ENCODE measurements at places on chromosomes 6 and 20. TPM values are rescaled to one million over a fixed set of nuclear protein-coding genes. Genes with fewer than 3 reads are reported as not detected.

DNA sequence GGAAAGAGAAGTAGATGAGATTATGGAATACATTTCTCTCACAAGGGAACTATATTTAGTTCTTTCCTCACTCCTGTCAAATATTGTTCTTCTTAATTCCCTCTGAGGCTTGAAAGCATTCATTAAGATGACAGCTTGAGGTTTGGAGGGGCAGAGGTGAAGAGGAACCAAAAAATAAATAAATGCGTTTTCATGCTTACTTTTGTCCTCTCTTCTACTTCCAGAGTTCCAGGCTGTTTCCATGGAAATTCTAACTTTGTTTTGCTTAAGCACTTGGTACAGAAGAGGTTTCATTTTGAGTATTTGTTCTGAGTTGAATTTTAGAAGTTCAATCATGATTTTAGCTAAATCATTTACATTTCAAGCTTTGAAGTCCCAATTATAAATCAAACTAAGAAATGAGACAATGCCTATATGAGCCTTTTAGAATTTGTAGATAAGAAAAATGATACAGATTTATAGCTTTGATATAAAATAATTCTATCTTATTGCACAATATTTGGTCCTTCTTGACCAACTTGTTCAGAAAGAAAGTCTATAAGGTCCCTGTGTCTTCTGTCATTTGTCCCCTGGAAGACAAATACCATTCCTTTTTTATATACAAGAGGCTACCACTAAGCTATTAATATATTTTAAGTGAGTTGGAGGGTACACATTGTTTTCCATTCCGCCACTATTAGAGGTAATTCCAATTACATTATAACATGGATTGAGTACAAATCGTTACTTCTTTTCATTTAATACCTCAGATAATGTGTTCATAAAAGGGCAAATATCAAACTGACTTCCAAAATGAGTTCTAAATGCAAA lies 16.3 kb downstream of the RBM24 start:
- DNase-seq: no peak

DNA sequence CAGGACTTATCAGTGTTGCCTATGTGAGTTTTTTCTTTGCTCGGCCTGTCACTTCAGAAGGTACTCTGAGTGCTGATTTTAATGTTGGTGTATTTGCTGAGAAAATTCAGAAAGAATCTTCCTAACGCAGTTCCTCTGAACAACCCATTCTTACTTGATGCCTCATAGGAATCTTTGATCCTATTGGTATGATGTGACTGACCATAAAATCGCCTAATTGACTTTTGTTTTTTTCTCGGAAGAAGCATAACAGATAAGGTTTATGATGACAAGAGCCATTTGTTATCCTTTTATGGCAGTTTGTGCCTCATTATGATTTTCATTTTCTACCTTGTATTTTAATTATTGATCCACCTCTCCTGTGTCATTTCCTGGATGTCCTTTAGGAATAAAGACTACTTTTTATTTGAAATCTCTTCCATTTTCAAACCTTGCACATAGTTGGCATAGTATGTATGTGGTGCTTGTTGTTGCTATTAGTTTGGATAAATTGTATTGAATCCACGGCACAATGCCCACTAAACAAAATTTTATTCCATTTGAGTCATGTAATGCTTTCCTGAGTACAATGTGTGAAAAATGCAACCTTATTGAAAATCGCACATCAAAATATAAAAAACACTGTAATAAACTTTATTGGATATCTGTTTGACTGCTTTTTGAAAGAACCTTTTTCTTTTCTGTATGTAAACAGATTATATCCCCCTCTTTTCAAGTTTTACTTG lies 37.3 kb downstream of the LRRC1 start:
- no peak for DNase-seq

GRCh38 chr6:121522265-121522664 lies 86.8 kb downstream of the GJA1 start:
- no peak for DNase-seq

Gene FNDC1
- not detected for total RNA-seq
